MG63 (cell line): ENCODE measurements at places on chromosomes 16 and 17.

DNA sequence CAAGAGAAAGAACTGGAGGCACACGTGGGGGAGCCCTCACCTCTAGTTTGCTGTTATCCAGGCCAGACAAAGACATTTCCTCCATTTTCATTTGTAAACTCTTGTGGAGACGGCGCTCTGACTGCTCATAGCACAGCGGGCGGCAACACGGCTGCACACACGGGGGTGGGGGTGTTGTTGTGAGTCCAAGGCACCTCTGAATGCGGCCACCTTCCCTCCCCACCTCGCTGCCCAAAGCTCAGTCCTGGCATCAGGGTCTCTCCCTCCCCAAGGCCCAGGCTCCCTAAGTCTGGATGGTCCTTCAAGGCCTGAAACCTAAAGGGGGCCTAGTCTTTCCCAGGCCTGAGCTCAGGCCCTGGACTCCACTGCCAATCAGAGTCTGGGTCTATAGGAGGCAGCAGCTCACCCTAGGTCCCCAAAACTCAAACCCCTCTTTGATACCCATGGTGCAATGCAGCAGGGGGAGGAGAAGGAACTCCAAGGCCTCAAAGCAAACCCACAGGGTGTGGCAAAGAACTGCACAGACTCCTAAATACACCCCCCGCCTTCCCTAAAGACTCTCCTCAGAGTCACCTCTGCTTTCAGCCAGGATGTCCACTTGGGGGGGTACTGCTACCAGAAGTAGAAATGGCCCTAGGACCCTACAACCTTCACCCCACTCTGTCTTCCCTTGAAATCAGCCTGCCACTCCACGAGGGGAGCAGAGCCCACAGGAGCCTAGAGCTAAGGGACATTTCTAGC, 1.5 kb downstream of the ATXN7L3 start:
- peak; percentile 58 for DNase-seq

DNA sequence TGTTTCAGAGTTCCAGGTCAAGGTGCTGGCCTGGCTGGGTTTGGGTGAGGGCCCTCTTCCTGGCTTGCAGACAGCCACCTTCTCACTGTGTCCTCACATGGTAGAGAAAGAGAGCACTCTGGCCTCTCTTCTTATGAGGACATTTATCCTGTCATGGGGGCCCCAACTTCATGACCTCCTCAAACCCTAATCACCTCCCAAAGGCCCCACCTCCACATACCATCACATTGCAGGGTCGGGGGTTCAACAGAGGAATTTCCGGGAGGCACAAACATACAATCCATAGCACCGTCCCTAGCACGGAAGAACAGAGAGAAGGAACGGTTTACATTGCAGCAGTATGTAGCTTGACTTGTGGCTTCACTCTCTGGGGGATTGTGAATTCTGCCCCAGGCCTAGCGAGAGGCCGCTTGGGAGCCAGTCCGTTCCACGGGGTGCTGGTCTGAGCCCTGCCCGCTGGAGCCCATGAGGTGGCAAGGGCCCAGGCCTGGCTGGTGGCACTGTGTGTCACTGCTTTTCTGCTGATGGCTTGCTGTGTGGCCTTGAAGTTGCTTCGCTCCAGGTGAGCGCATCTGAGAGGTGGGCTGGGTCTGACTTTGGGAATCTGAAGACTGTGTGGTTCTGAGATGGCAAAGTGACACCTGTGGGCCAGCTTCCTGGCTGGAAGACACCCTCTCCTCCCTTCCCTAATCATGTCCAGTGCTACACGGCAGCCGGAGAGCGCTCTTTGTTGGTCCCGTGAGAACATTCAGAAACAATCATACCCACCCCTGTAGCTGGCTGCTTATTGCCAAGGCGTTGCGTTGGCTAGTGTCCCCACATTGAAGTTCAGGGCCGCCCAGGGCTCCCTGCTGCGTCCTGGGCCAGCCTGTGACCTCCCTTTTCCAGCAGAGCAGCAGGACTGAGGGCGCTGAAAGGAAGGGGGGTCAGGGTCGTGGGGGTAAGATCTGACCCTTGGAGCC, 98.3 kb downstream of the CMIP start:
- no peak for DNase-seq

DNA sequence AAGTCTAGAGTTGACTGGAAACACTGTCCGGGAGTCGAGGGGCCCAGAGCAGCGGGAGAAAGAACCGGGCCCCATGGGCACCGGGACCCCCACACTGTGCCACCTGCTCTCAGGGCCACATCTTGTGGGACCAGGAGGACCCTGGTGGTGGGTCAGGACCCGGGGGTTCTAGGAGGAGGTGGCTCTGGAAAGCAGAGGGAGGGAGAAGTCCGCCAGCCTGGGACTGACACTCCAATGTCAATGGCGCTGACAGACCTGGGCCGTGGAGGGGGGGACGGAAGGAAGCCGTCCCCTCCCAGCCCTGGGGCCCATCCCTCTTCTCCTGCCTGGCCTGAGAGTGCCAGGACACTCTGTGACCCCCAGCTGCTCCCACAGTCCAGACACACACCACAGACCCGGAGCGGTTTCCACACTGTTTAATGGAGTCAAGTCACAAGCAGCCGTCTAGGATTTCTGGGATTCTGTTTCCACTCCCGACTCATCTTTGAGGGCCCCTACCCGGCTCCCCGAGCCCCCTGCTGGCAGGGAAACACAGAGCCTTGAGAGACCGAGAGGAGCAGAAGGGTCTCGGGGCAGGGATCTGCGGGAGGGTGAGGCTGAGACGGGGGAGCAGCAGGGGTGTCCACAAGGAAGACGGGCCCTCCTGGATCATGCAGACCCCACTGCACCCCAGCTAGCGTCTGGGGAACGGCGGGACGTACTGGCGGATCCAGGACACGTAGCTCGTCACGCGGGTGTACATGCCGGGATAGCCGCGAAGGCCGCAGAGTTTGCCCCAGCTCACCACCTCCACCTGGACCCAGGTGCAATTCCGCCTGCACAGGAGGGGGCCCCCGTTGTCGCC, 23.5 kb upstream of the UBE2I start:
- DNase-seq: no peak

- peak; percentile 80 for DNase-seq
Measured at GRCh38 chr16:85522842-85523601, 90.1 kb upstream of the GSE1 start.
